ENCODE measurements at places on chromosomes 7 and 10.

- DNase-seq = no peak
These were observed 222.9 kb upstream of the PITRM1 start for GRCh38 chr10:3395458-3395861.

DNA sequence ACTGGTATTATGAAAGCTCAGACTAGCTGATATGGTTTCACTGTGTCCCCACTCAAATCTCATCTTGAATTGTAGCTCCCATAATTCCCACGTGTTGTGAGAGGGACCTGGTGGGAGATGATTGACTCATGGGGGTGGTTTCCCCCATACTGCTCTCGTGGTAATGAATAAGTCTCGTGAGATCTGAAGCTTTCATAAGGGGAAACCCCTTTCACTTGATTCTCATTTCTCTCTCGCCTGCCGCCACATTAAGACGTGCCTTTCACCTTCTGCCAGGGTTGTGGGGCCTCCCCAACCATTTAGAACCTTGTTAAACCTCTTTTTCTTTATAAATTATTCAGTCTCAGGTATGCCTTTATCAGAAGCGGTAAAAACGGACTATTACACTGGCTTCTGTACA lies 40.3 kb downstream of the COL13A1 start:
- no peak for DNase-seq

DNA sequence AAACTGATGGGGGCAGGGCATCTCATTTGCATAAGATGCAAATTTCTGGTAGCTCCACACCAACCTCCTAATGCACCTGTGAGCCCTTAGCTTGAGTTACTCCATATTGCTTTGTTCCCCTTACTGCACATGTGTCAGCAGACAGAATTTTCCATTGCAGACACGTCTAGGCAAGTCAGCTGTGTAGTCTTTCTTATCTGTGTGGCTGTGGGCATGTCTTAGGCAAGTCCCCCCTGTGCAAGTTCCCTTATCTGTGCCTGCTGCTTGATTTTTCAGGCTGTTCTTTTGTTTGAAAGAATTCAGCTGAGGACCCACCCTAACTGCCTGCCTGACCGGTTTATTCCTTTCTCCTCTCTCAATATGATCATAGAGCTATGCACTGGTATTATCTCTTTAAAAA lies 28.5 kb upstream of the TRIM24 start:
- DNase-seq = no peak

DNA sequence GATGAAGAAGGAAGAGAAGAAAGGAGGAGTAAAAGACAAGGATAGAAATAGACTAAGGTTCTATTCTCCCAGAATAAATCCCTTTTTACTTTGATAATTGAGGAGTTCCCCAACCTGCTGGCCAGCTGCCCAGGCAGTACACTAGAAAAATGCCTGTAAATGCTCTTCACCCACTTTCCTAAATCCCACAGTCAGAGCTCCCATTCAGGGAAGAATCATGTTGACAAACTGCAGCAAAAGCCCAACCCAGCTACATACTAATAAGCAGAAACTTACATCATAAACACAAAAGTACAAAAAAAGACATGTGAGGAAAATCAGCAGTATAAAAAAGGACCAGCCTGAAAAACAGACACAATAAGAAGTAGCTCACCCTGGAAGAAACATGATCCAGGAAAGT lies 15.8 kb upstream of the KDM7A start:
- DNase-seq = no peak

GRCh38 chr10:69412232-69412790 lies 4.4 kb downstream of the TACR2 start:
- no peak for DNase-seq

DNA sequence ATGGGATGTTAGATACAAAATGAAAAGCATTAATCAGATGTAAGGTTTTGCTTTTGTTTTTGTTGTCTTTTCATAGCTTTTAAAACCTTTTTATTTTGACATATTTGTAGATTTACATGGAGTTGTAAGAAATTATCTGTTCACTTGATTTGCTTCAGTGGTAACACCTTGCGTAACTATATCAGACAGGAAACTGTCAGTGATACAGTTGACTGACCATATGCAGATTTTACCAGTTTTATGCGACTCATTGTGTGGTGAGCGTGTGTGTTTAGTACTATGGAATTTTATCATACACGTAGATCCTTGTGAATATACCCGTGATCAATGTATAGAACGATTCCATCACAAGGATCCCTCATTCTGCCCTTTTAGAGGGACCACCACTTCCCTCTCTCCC lies 701.4 kb downstream of the SUGCT start:
- no peak for DNase-seq

- no peak for DNase-seq
These were observed 824 bp downstream of the RELN start for GRCh38 chr7:103988468-103989199.

GRCh38 chr7:39810710-39811109 lies 139.3 kb upstream of the CDK13 start:
- no peak for DNase-seq

GRCh38 chr10:132350391-132350790 lies 18.4 kb downstream of the LRRC27 start:
- no peak for DNase-seq

- DNase-seq = no peak
These were observed 1140.8 kb upstream of the AUTS2 start for GRCh38 chr7:68457481-68457880.

GRCh38 chr7:88347090-88347489 lies 40.4 kb upstream of the STEAP4 start:
- DNase-seq = no peak

- DNase-seq = no peak
These were observed 72.9 kb upstream of the TNS3 start for GRCh38 chr7:47654672-47655298.

GRCh38 chr10:128316121-128316726 lies 190.0 kb upstream of the MKI67 start:
- DNase-seq = no peak

DNA sequence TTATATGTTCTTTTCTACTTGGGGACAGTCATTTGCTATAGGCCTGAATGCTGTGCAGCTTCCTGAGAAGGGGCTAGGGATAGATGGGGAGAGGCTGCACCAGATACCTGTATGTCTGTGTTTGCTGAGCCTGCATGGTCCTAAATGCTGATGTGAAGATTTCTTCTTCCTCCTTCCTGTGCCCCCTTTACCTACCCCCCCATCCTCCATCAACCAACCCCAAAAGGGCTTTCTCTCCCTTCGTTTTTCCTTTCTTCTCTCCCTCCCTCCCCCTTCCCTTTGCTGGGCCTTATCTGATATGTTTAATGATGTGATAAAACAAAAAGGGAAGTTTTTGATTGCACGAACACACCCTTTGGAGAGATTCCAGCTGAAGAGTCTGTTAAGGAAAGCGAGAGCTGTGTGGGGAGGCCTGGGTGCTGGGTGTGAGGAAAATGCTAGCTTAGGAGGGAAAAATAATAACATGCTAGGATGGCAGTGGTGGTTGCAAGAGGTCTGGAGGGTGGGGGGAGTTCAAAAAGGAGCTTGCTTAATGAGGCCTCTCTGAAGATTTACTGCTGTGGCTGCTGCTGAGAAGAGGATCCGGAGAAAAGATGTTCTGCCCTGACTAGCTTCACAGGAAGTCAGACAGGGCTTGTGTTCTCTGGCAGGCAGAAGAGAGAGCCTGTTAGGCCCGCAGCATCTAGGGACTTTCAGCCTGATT lies 101.8 kb downstream of the SAMD9 start:
- DNase-seq = no peak

GRCh38 chr7:46294381-46294780 lies 373.3 kb upstream of the IGFBP3 start:
- no peak for DNase-seq

GRCh38 chr7:141490474-141490873 lies 60.7 kb upstream of the AGK start:
- DNase-seq = no peak

DNA sequence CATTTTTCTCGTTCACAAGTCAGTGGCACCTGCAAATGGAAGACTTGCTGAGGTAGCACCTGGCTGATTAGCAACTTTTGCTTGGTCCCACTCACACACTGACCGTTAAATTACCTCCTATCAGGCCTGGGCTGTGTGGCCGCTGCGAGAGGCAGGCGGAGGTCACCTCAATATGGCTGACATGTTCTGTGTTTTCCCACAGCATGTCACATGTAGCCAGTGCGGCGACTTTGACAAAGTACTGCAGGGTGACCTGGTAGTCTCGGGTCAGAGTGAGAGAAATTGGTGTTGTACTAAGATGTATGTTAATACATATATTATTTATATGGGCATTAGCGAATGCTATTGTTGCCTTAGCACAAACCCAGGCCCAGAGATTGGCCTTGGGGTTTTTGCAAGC lies 307.5 kb downstream of the LRMDA start:
- DNase-seq = no peak

GRCh38 chr10:79344502-79345195 lies 2.6 kb upstream of the PPIF start:
- DNase-seq = no peak

DNA sequence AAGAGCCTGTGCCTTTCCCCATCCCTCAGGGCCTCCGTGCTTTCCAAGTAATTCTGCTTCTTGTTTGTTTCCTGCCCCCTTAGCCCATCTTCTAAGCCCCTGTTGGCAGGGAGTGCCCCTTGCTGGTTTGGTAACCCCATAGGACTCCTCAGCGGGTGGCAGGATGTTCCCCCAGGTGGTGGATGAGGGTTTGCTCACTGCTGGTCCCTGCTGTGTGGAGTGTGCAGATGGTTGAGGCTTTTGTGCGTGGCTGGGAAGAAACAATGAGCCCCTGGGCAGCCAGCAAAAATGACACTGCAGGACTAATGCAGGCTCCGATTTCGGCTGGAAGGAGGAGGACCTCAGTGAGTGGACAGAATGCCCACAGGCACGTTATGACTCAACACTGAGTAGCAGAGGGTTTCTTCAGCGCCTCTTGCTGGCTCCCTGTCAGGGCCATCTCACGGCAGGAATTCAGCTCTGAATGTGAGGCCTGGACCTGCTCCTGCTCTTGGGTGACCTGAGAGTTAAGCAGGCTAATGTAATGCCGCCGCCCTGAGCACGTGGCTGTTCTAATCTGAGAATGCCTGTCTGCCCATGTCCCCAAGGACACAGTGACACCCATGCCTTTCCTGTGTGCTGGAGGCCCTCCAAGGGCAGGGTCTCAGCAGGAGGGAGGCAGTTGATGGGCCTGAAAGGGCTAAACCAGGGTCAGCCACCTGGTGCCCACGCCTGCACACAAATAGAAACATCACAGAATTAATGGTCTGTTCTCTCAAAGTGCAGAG lies 16.6 kb downstream of the BAG3 start:
- no peak for DNase-seq

- no peak for DNase-seq
These were observed 37.1 kb downstream of the SVOPL start for GRCh38 chr7:138663725-138664710.

DNA sequence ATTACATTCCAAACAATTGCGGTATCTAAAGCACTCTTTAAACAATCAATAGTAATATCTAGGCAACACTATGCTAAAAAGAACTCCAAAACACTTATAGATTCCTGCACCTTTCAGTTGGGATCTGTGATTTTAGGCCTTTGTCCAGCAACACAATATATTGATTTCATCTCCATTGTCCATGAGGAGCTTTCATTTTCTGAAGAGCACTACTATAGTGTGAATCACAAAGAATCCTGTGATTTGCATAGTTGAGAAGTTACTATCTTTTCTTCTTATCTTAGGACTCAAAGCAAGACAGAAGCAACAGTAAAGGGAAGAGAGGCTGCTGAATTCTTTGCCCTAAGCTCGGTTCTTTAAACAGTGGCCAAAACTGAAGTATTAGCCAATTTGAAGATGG lies 846.8 kb downstream of the IPMK start:
- no peak for DNase-seq

DNA sequence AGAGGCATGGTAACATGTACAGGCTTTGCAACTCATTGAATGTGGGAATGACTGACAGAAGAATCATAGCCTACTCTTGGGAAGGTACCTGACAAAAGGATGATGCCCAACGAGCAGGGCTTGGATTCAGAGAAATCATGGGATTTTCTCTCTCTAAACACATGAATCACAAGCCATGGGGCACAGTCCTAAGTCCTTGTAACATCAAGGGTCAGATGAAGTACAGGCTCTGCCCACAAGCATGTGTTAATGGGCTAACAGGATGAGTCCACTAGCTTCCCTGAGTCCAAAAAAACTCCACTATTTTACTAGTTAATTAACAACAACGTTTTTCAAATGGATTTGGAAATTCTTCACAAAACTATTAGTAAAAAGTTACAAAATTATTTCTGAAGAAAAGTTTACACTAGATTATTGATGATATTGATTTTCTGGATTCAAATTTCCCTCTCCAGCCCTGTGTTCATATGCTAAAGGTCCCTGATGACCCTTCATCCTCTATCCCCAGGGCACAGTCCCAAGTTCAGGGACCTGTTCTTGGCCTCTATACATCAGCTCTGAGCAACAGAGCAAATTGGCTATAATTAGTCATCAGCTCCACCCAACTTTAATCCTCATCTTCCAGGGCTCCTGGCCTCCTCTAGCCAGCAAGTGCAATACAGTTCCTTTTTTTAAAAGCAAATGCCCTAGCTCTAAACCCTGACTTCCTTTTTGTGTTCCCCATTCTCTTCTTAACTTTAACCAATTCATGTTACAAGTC lies 99.8 kb downstream of the GSAP start:
- DNase-seq = no peak

DNA sequence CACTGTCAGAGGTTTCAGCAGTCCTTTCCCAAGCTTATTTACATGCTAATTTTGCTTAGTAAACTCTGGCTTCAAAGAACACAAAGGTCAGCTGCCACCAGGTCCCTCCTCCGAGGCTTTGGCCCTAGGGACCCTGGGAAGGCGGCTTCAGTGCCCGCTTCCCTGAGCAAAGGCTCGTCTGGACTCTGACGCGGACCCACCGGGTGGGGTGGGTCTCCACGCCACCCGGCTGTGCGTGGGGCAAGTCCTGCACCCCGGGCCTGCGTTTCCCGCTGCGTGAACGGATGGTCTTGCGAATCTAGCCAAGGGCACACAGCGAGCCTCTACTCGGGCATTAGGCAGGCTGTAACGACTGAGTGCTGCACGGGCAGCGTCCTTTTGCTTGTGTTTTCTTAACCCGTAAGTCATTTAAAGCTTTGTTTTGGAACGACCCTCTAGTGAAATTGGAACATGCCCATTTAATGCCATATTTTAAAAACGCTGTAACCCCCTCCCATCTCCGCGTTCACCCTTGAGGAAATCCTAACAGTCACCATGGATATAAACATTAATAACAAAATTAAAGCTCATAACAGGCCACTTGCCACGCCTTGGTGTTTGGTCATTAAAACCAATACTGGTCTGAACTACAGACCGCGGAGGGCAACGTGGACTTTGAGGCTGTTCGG lies 828 bp downstream of the BNIP3 start:
- no peak for DNase-seq

Data from GM12878 (cell line).